ENCODE measurements at places on chromosomes 6 and 20.

- DNase-seq: no peak
Observed at GRCh38 chr6:17998003-17998402, 10.6 kb upstream of the KIF13A start.

- DNase-seq: peak; percentile 32
Observed at GRCh38 chr6:121515630-121516265, 80.3 kb downstream of the GJA1 start.

DNA sequence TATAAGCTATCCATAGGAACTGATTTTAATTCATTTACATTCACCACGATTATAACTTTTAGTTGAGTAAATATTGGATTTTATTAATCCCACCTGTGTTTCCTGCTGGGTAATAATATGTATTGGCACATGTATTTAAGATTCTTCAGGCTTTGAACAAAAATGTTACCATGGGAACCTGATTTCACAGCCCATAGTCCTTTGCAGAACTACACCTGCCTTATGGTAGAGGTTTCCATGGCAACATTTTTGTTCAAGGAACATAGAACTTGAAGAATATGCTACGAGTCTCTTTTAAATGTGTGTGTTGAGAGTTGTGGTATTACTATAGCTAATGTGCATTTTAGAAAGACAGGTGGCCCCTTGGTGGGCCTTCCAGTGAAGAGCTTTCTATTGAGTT, 317.4 kb downstream of the SAMD5 start:
- no peak for DNase-seq

GRCh38 chr20:53387983-53388675, 205.5 kb downstream of the ZNF217 start:
- no peak for DNase-seq

GRCh38 chr6:109978174-109979032, at the start of gene GPR6:
Gene GPR6 (plus strand): TSS chr6:109978311. CDS start chr6:109979113, 802 bp downstream.
- DNase-seq: peak; percentile 57

- no peak for DNase-seq
Observed at GRCh38 chr20:47710665-47711045, 74.6 kb downstream of the SULF2 start.

- no peak for DNase-seq
Observed at GRCh38 chr6:14290041-14290771, 172.6 kb downstream of the CD83 start.

- DNase-seq: no peak
Observed at GRCh38 chr20:35618263-35619131, 2.9 kb downstream of the SPAG4 start.

GRCh38 chr20:52738081-52738480, 234.1 kb upstream of the TSHZ2 start:
- DNase-seq: no peak

DNA sequence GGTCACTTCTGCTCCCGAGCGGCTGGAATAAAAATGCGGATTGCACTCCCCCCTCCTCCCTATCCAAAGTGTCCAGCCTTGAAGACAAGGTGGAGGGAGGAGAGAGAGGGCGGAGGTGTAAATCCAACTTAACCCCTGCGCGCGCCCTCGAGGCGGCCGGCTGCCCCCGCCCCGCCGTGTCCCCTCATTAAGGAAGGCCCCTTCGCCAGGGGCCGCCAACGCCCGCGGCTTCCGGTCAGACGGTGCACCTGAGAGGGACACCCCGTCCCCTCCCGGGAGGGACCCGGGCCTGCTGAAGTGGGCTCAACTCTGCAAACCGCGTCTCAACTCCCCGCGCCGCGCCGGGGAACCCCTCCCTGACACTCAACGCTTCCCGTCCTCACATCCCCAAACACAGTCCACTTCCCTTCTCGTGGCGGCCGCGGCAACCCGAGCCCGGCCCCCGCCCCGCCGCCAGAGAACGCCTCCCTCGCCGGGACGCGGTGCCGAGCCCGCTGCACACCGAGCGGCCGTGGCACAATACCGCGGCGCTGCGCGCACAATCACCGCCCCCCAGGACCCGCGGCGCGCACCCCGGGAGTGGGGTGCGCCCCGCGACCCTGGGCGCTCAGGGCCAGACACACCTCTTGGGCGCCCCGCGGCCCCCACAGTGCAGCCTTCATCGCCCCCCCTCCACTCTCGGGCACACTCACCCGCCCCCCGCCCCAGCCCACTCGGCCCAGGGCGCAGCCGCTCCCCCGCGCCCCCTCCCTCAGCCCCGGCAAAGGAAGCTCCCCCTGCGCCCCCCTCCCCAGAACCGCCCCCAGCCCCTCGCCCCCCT, 102.5 kb downstream of the NOL4L start:
- DNase-seq: peak; percentile 22

GRCh38 chr20:14775778-14776177, 438.4 kb upstream of the FLRT3 start:
- DNase-seq: peak; percentile 93

- DNase-seq: peak; percentile 98
Observed at GRCh38 chr20:4507288-4507719, 214.4 kb upstream of the PRND start.

- no peak for DNase-seq
Observed at GRCh38 chr6:35359346-35359743, 17.0 kb downstream of the PPARD start.
